ENCODE measurements at places on chromosomes 5 and 9.

- no peak for DNase-seq
Measured at GRCh38 chr5:164345173-164345849, 839.9 kb downstream of the MAT2B start.

DNA sequence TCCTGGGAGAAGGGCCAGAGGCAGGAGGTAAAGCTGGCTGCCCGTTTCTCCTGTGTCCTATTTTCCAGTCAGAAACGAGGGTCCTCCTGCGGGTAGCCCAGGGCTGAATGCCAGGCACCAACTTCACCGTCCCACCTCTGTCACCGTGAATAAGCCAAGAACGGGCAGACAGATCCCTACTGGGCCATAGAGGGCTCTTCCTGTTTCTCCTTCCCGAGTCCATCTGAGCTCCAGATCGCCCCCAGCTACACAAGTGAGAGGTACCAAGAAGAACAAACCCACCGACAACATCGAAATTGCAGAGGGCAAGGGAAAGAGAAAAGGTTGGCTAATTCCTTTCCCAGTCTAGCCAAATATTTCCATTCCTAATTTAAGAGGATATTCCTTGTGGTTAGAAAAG is 93.7 kb downstream of the SPOCK1 start:
- DNase-seq = no peak

- DNase-seq = no peak
Measured at GRCh38 chr9:135974220-135974573, 13.0 kb upstream of the UBAC1 start.

GRCh38 chr9:116232424-116233159 is 79.0 kb downstream of the PAPPA start:
- DNase-seq = no peak

DNA sequence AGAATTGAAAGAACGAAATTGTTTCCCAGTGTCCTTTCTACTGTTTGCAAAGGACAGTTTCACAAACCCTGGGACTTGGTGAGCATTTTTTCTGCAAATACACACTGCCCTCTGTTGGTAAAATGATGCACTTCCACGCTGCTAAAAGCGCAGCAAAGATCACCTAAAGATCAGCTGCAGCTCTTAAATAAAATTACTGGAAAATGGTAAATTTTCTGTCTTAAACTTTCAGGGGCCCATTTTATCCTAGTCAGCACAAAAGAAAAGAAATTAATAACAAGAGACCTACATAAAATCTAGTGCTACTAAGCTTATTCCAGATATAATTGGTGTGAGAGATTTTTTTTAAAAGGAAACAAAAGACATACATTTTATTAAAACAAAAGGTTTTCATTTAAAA is 566.0 kb downstream of the CAAP1 start:
- no peak for DNase-seq

GRCh38 chr9:97853844-97854695 is 1.0 kb downstream of the FOXE1 start:
- no peak for DNase-seq

DNA sequence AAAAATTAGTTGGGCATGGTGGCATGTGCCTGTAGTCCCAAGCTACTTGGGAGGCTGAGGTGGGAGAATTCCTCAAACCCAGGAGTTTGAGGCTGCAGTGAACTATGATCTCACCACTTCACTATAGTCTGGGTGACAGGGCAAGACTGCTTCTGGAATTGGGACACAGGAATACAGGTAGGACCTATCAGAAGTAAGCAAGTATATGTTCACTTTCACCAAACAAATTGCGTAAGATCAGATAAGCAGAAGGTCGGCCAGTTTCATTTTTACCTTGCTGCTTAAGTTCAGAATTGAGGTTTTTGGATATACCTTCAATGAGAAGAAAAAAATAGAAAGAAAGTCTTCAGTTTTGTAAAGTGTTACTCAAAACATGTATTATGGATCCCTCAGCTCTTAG is 171.7 kb downstream of the MAT2B start:
- DNase-seq = no peak

- peak; percentile 75 for DNase-seq
Measured at GRCh38 chr9:89137542-89138462, 40.8 kb downstream of the SHC3 start.

GRCh38 chr5:7917130-7918123 is 48.5 kb downstream of the MTRR start:
- DNase-seq = no peak

DNA sequence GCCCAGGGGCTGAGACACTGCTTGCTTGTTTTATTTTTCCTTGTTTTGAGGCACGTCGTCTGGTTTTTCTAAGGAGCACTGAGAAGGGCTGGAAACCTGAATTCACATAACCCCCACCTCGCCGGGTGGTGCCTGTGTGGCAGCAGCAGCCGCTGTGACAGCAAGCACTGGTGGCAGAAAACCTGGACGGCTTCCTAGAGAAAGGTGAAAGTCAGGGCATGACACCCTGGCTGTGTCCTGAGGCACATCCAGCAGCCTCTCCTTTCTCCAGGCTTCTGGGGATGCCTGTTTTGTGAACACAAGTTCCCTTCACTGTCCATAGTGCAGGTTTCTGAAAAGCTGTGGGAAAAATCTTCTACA is 29.2 kb downstream of the MRPL36 start:
- no peak for DNase-seq

DNA sequence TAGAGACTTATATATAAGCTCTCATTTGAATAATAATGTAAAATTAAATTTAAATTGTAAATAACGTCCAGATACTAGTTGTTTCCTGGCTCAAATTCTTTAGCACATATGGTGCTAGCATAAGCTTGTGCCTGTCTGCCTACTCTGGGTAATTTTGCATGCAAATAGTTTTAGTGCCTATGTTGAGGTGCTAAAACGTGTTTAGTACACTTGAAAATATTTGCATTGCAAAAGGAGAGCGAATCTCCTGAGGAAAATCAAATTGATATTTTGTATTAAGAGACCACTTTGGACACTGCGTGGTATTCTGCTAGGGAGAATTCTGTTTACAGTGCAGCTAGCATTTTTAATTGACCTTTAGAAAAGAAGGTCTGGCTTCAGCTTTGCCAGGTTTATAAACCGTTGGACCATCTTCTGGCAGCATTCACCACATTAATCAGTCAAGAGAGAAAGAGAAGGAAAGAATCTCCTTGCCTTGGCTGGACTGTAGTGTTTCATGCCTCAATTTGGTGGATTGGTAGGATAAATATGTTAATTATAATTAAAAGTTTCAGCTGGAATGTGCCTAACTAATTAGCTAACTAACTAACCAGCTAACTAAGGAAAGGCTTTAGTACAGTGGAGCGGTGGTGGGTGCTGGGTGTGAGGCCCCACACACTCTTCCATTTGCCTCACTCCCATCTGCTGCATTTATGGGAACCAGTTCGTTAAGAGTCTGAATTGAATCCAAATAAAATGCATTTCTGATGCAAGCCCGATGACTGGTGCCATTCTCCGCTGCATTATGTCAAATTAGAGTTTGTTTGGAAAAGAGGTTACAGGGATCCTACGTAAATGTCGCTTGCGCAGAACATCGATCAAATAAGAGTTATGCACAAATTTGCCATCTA is 150.1 kb upstream of the MPDZ start:
- no peak for DNase-seq

DNA sequence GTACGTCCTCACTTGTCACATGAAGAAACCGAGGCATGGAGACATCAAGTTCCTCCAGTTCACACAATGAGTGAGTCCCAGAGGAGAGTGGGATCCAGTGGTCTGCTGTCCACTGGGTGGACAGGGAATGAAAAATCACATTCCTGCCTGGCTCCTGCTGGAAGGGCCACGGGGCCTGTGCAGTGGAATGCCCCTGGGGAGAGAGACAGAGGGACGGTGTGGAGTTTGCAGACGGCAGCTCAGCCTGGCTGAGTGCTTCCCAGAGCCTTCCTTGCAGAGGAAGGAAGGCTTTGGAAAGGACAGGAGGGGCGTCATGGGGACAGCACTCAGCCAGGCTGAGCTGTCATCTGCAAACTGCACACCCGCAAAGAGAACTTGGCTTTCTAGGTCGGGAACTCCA is 74.7 kb downstream of the COL27A1 start:
- no peak for DNase-seq

DNA sequence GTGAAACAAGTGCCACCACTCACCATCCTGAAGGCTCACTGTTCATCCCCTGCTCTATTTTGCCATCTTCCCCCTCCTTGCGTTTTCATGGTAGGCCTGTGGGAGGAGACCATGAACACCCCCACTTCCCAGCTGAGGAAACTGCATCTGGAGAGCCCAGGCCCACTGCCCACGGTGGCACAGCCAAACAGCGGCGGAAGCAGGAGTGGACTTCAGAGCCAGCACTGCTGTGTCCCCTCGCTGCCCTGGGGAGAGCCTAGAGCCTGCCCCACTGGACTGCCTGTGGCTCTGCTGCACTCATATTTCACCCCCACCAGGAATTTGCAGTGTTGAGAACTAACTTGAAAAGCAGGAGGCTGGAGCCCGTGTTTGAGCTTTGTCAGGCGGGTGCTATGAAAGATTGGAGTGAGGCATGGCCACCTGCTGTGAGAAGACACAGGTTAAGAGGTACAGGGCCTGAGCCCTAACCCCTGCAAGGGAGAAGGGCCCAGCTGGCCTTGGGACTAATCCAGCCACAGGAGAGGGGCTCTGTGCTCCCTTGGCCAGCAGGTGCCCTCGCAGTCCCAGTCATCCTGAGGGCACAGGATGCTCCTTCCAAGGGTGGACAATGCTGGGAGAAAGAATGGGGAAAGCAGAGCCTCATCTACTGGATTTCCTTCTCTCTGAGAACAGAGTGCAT is 79.0 kb downstream of the MACROH2A1 start:
- DNase-seq = no peak

GRCh38 chr5:11182441-11183080 is 421.5 kb upstream of the DAP start:
- DNase-seq = no peak

- DNase-seq = no peak
Measured at GRCh38 chr5:136055612-136056309, 27.0 kb downstream of the TGFBI start.

DNA sequence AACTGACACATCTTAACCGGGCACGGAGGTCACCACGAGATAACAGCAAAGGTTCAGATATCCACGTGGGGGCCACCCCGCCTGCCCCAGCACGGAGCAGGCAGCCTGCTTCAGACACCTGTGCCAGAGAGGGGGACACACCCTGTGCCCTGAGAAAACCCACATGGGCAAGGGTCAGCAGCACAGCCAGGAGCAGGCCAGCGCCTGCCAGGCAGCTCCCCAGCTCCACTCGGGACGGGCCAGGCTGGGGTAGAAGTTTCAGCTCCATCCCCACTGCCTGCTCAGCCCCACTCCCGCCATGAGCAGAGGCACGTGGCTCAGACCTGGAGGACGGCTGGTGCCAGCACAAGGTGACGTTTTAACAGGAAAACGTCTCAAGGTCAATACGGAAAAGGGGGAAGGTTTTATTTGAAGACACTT is 22.2 kb downstream of the SLC12A7 start:
- DNase-seq = no peak

- DNase-seq = no peak
Measured at GRCh38 chr5:162593881-162594280, 526.3 kb downstream of the GABRG2 start.

- DNase-seq = no peak
Measured at GRCh38 chr5:113474100-113474728, 14.0 kb downstream of the MCC start.

DNA sequence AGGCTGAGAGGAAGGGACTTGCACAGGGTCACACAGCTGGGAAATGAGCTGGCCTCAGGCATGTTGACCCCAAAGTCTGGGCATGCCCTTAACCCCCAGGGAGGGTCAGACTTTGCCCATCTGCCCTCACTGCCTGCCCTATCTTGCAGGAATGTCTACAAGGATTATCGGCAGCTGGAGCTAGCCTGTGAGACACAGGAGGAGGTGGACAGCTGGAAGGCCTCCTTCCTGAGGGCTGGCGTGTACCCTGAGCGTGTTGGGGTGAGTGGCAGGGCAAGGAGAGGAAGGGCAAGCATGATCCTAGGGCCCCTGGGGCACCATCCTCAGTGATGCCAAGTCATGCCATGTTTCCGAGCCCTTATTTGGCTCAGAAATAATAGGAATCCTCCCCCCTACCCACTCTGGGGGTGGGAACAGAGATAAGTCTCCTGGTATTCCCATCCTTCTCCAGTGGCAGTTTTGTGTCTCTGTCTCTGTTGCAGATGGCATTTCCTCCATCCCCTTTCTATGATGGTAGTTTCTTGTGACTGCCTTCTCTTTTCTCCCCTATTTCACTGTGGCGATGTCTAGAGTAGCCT is 28.5 kb downstream of the GOLGA2 start:
- DNase-seq = no peak

- DNase-seq = no peak
Measured at GRCh38 chr5:77843570-77844372, 67.6 kb upstream of the TBCA start.

DNA sequence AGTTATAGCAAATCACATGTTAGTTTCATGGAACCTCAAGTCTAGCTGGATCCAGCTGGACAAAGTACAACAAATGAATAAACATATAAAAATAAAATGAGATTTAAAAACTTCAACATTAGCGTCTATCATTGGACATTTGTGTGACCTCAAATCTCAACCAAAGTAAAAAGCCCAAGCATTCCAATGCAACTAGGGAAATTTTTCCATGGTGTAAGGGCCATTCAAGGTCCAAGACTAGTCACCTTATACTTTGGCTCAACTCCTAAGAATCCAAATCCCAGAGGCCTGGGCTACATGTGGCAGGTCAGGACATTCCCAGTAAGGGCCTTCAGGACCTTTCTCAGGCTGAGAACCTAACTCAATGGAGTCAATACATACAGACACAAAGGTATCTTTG is 137.4 kb upstream of the DMAC1 start:
- no peak for DNase-seq

DNA sequence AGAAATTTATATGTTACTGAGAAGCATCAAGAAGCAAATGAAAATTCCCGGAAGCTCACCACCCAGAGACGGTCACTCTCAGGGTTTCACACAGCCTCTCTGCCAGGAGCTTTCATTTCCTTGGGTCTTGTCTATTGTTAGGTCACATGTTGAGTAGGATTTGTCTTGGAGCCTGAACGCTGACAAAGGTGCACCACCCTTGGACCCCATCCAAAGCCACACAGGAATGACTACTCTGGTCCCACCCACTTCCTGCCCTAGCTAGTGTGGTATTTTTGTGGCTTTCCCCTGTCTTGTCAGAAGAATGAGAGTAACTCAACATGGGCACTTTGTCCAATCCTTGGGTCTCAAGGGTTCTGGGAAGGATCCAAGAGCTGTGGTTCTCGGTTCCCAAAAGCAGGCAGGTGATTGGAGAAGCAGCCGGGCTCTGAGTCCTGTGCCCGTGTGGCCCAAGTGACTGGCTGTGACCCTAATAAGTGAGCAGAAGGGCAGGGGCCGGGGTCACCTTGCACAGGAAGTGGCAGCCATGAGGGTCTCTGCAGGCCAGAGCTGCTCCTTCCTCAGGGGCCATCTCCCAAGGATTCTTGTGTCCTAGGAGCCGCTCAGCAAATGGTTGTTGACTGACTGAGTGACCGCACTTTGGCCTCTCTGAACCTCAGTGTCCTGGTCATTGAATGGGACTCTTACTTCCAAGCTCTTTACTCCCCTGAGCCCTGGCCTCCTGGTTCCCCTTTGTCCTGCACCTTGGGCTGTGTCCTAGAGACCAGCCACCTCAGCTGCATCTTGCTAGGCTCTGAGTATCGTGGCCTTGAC is 6.9 kb downstream of the FGD3 start:
- no peak for DNase-seq

All from BJ (cell line).